Cortex of kidney (tissue), 1 donor: ENCODE measurements at places on chromosomes 6 and 20.

GRCh38 chr20:49583669-49584417 lies 15.9 kb upstream of the PTGIS start:
- DNase-seq: no peak

- no peak for DNase-seq
Observed at GRCh38 chr20:13510837-13511488, 127.8 kb downstream of the TASP1 start.

GRCh38 chr20:46651091-46651962 lies at the start of gene SLC13A3:
TSS of gene SLC13A3 (minus strand) at chr20:46651459. CDS start at chr20:46651421, 38 bp downstream.
- no peak for DNase-seq

DNA sequence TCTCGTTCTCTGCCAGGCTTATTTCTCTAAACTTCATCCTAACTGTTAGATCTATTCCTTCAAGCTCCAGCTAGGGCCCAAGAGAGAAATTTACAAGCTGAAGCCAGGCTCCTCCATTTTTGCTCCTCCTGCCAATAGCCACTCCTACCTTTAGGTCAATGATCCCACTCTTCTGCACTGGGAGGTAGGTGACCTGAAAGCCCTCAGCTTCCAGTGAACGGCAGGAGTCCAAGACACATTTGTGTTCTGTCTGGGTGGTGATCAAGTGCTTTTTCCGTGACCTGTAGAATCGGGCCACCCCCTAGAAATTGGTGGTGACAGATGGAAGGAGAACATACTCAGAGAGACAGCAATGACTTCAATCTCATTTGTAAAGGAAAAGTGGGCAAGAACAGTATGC lies 8.9 kb downstream of the NFS1 start:
- no peak for DNase-seq

- no peak for DNase-seq
Observed at GRCh38 chr6:154758125-154758524, 24.9 kb downstream of the SCAF8 start.

DNA sequence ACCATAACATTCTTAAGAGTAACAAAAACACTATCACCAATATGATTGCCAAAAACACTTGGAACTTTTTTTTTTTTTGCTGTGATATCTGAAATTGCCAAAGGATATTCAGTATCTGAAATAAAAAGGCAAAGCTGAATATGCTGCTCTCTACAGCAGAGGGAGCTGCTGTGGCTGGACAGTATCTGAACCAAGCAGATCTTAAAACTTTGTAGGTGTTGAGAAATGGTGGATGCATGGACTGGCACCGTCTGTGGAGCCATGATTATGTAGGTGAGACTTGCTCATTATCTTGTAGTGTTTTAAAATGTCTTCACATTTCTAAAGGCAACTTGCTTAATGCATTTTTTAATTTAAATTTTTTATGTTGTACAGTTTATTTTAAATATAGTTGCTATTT lies 9.2 kb downstream of the PDCD2 start:
- no peak for DNase-seq

DNA sequence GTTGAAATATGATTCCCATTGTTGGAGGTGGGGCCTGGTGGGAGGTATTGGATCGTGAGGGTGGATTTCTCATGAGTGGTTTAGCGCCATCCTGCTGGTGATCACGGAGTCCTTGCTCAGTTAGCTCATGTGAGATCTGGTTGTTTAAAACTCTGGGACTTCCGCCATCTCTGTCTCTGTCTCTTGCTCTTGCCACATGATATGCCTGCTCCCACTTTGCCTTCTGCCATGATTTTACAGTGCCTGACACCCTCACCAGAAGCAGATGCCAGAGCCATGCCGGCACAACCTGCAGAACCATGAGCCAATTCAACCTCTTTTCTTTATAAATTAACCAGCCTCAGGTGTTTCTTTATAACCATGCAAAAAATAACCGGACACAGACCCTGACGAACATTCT lies 44.7 kb upstream of the ZFP64 start:
- DNase-seq: no peak

- DNase-seq: no peak
Observed at GRCh38 chr20:30816182-30816645, 441.2 kb upstream of the DEFB115 start.

GRCh38 chr6:2800552-2801316 lies 35.5 kb downstream of the WRNIP1 start:
- no peak for DNase-seq
